ENCODE measurements at places on chromosomes 16 and 17.

DNA sequence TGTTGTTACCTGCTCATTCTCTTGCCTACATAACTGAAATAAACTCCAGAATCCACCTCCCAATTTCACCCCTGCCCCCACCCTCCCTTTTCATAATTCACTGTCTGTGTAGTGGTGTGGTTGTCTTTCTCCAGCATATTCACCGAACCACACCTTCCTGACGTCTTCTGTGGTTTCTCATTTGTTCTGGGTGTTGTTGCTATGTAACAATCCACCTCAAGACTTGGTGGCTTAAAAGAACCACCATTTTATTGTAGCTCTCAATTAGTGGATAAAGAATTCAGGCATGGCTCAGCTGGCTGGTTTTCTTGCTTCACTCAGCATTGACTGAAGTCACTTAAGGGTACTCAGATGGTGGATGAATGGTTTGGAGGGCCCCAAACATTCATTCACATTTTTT, 229.8 kb downstream of the MAF start:
- no peak for DNase-seq

DNA sequence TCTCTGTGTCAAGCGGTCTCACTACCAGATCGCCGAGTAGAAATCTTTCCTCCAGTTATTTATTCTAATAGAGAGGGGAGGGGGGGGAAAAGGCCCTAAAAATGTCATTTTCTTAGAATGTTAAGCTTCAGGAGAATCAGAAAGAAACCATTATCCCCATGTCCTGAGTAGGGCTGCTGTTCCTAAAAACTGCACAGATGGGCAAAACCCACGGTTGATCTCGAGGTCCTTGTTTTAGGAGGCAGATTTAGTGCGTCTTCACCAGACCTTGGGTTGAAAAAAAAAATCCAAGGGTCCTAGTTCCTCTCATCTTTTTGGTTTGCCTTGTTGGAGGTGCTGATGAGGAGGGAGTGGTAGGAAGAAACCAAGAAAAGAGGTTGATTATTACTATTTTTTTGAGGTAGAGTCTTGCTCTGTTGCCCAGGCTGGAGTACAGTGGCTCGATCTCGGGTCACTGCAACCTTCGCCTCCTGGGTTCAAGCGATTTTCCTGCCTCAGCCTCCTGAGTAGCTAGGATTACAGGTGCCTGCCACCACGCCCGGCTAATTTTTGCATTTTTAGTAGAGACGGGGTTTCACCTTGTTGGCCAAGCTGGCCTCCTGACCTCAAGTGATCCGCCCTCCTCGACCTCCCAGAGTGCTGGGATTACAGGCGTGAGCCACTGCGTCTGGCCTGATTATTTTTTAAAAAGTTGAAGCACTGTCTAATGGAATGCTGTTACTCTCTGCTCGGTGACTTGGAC, 1.4 kb downstream of the CBFB start:
- DNase-seq, result no peak

- no peak for DNase-seq
These were observed 951 bp upstream of the GPRC5C start for GRCh38 chr17:74430706-74431567.

DNA sequence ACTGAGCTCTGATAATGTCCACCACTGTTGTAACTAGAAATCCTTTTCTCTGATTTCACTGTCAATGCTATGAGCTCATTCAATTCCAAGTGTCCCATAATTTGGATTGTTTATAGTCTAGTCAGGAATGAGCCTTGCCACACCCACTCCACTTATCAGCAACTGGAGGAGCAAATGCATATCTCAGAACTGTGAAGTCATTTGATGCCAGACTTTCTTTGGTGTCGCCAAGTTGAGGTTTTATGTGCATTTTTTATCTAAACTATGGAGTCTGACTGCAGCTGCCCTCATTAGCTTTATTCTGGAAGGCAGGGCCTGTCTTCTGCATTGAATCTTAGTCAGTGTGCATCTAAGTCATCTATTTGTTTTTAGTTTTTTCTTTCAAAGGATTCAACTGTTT, 361.3 kb downstream of the PMP22 start:
- no peak for DNase-seq

GRCh38 chr16:72282362-72282761, 110.4 kb upstream of the PMFBP1 start:
- no peak for DNase-seq

DNA sequence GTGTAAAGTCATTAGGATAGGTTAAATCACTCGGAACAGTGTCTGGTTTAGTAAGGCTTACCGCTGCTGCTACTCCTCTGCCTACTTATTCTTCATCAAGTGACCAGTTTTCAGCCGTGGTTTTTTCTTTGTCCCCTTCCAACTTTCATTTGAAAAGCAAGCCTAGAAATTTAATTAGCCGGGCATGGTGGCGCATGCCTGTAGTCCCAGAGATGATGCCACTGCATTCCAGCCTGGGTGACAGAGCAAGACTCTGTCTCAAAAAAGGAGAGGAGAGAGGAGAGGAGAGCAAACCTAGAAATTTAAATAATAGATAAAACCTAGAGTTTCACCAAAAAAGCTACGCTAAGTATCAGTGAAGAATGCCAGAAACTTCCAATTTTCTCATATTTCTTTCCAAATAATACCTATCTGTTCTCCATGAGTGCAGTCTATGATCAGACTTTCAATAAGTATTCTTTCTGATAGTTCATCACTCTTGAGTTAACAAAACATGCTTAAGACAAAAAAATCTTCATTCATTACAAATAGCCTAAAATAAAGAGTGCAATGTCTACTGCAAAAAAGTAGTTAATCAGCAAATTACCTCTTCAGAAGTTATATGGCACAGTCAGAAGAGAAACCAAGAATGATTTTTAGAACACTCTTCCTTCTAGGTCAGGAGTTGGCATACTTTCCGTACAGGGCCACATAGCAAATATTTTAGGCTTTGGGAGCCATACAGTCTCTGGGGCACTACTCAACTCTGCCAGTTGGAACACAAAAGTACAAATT, 15.1 kb downstream of the ANKFY1 start:
- DNase-seq, result no peak

- DNase-seq, result peak; percentile 14
These were observed 28.3 kb downstream of the VPS35L start for GRCh38 chr16:19583665-19584300.

DNA sequence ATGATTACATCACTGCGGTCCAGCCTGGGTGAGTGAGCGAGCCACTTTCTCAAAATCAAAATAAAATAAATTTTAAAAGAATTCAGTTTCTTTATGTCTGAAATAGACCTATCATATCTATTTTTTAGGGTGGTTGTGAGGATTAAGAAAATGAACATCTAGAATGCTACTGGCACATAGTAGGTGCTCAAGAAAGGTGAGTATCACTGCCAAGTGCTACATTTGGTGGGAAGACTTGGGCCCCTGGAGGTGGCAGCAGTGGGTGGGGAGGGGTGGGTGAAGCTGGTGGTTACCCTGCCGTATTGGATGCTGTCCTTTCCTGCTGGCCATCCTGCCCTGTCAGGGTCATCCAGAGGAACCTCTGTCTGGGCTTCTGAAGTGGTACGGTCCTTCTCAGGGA, 50.3 kb downstream of the ABCC6 start:
- DNase-seq, result no peak

- DNase-seq, result no peak
These were observed 29.8 kb upstream of the RASD1 start for GRCh38 chr17:17525956-17526355.

GRCh38 chr16:77724174-77724573, 1.9 kb downstream of the NUDT7 start:
- no peak for DNase-seq

- DNase-seq, result no peak
These were observed at the start of gene C17orf114 for GRCh38 chr17:4802228-4802627. Gene C17orf114, minus strand, starts transcription at chr17:4802328.

- no peak for DNase-seq
These were observed 21.8 kb upstream of the BCO1 start for GRCh38 chr16:81216706-81217105.

- no peak for DNase-seq
These were observed 2.0 kb upstream of the ABCC3 start for GRCh38 chr17:50632637-50633036.

DNA sequence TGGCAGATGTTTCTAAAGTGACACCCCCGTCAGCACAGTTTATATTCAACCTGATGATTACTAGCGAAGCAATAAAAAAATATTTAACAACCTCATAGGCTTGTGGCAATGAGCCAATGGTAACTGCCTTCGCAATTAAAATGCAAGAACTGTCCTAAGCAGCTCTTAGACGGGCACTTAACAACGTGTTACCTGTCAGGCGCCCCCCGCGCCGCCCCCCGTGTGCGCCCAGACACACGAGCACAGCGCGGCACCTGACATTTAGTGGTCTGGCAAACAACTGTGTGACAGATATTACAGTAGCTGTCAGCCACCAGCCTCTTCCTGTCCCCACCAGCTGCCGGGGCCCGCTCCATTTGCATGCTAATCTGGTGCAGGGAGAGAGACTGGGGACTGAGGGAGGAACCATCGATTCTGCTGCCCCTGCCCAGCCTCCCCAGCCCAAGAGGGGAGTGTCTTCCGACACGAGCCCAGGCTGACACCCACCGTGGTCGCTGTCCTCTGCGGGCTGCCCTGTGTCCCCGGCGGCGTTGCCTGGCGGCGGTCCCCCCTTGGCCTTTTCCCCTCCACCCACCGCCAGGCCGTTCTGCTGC, 12.7 kb downstream of the NDUFAF8 start:
- DNase-seq, result no peak

DNA sequence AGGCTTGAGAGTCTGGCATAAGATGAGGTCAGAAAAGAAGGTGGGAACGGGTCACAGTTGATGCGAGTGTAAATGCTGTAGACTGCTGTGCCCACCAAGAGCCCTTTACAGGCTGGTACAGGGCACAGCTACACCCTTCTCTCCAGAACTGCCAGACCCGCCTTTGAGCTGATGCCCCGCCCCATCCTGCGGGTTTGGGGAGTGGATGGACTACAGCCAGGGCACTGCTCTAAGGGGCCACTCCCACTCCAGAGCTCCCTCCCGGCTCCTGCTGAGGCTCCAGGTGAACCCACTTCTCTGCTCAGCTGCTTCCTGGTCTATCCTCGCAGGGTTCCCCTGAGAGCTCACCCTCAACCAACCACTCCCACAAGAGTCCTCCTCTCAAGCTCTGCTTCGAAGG, 12.3 kb downstream of the MEIOB start:
- no peak for DNase-seq

DNA sequence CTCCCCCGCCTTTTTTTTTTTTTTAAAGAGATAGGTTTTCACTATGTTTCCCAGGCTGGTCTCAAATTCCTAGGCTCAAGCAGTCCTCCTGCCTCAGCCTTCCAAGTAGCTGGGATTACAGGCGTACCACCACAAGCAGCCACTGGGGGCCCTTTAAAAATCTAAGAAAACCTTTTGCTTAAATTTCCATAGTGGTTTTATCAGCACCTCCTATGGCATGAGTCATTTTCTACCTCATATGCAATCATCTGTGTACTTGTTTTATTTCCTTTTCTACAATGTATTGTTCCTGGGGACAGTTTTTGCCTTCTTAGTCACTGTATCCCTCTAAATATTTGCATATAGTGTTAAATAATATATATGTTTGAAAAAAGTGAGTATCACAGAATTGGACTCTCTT, 29.2 kb downstream of the GNA13 start:
- DNase-seq, result no peak
